ENCODE measurements at places on chromosomes 4 and X. TPM values are rescaled to one million over a fixed set of nuclear protein-coding genes. Genes with fewer than 3 reads are reported as not detected.
A peak's percentile ranks its signal among the peaks of the same experiment; 100 is the strongest.

- peaks cover 15% of the 10 kb centered on the region for H3K4me1 ChIP-seq
- no peaks in the 10 kb centered on the region for H3K36me3 ChIP-seq
- H3K27me3 ChIP-seq, result peaks cover 7% of the 10 kb centered on the region
- DNase-seq, result no peak
- peak overlapping the region; percentile 55 for H3K27ac ChIP-seq
- H3K4me3 ChIP-seq, result no peak overlapping the region
These were observed 110.1 kb upstream of the VEGFC start for GRCh38 chr4:176902710-176903323.

DNA sequence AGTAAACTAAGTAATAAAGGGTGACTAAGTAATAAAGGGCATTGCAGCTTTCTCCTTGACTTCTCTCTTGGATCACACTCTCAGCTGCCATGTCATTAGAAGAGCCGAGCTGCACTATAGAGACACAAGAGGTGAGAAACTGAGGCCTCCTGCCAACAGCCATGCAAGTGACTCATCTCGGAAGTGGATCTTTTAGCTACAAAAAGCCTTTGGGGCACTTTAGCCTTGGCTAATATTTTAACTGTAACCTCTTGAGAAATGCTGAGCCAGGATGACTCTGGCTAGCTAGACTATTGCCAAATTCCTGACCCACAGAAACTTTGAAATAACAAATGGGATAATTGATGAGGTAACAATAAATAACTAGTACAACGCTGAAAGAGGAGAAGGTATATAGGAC is 1.5 kb upstream of the NEIL3 start:
- H3K4me1 ChIP-seq, result peaks cover 35% of the 10 kb centered on the region
- peak overlapping the region; percentile 30 for H3K4me3 ChIP-seq
- H3K36me3 ChIP-seq, result peaks cover 6% of the 10 kb centered on the region
- no peaks in the 10 kb centered on the region for H3K27me3 ChIP-seq
- no peak for DNase-seq

DNA sequence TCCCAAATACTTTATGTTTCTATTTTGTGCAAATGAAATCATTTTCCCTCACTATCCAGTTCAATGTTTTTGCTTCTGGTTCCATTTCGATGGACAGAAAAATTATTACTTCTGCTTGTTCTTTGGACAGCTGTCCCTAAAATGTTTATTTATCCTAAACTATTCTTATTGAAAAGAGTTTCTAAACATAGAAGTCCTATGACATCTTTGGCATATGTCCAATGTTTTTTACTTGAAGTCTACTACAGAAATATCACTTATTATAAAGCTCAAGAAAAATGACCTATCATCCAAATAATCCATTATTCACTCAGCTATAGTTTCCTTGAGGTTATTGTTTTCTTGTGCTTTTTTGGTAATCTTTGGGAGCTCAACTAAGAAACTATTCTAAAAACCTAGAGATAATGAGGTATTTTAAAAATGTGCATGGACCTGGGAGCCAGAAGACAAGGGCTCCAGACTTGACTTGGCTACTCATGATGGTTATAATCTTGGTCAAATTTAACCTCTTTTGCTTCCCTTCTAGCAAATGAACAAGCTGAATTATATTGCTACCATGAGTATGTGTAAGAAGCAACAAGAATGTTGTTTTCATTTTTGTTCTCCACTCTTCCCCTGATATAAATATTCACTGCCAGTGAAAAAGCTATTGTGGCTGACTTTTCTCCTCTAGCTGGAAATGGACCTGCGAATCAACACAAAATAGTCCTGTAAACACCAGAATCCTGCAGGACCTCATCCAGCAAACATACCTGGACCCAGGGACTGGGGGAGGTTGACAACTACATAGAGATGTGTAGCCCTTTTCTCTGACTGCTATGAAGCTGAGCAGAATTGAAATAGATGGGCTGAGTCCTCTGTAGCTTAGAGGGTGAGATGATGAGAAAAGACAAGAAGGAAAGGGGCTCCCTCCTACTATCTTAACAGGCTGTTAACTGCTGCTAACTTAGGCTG is 137.4 kb downstream of the FRYL start:
- peaks cover 9% of the 10 kb centered on the region for H3K4me1 ChIP-seq
- H3K36me3 ChIP-seq, result peaks cover 11% of the 10 kb centered on the region
- H3K27ac ChIP-seq, result no peak overlapping the region
- H3K27me3 ChIP-seq, result no peaks in the 10 kb centered on the region
- no peak for DNase-seq

GRCh38 chr4:146053891-146054290 is 115.3 kb upstream of the ZNF827 start:
- DNase-seq, result no peak
- H3K27ac ChIP-seq, result no peak overlapping the region
- no peaks in the 10 kb centered on the region for H3K27me3 ChIP-seq
- H3K4me1 ChIP-seq, result peaks cover 2% of the 10 kb centered on the region

- H3K36me3 ChIP-seq, result no peaks in the 10 kb centered on the region
- no peak overlapping the region for H3K4me3 ChIP-seq
- H3K27ac ChIP-seq, result no peak overlapping the region
- H3K4me1 ChIP-seq, result no peaks in the 10 kb centered on the region
These were observed 55.0 kb downstream of the PAPSS1 start for GRCh38 chr4:107665001-107665400.

DNA sequence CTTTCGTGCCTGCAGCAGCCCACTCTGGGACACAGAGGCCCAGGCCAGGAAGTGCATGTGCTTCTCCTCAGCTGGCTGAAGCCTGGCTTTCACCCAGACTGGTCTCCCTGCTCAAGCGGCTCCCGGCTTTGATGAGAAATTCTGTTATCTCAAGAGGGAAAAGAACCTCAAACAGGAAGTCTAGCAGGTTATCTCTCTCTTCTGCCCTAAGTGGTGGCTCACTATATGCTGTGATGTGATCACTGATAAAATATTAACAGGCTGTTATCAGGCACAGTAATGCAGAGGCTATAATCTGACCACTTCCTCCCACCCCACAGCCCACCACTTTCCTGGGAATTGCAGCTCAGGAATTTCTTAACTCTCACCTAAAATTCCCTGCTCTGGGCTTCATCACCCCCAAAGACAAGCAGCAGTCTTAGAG is 13.3 kb downstream of the CLDN2 start:
- DNase-seq, result no peak
- no peak overlapping the region for H3K27ac ChIP-seq
- no peaks in the 10 kb centered on the region for H3K27me3 ChIP-seq
- no peaks in the 10 kb centered on the region for H3K4me1 ChIP-seq
- no peaks in the 10 kb centered on the region for H3K36me3 ChIP-seq

- no peaks in the 10 kb centered on the region for H3K4me1 ChIP-seq
- H3K36me3 ChIP-seq, result no peaks in the 10 kb centered on the region
- peak; percentile 16 for DNase-seq
- peaks cover 22% of the 10 kb centered on the region for H3K27me3 ChIP-seq
- H3K27ac ChIP-seq, result no peak overlapping the region
These were observed 16.3 kb upstream of the DRD5 start for GRCh38 chr4:9765091-9765490.

- H3K27ac ChIP-seq, result peak overlapping the region; percentile 94
- peak; percentile 39 for DNase-seq
- H3K27me3 ChIP-seq, result no peaks in the 10 kb centered on the region
- H3K4me1 ChIP-seq, result peaks cover 41% of the 10 kb centered on the region
These were observed 695 bp downstream of the MTM1 start for GRCh38 chrX:150569155-150569477.

- peaks cover 8% of the 10 kb centered on the region for H3K27me3 ChIP-seq
- H3K4me3 ChIP-seq, result no peak overlapping the region
- H3K4me1 ChIP-seq, result no peaks in the 10 kb centered on the region
- H3K36me3 ChIP-seq, result no peaks in the 10 kb centered on the region
These were observed 127.9 kb downstream of the SLC39A8 start for GRCh38 chr4:102217345-102217744.

GRCh38 chr4:148539387-148539786 is 97.2 kb upstream of the NR3C2 start:
- peaks cover 5% of the 10 kb centered on the region for H3K4me1 ChIP-seq
- no peak overlapping the region for H3K4me3 ChIP-seq
- no peaks in the 10 kb centered on the region for H3K36me3 ChIP-seq
- no peaks in the 10 kb centered on the region for H3K27me3 ChIP-seq
- no peak for DNase-seq

- no peak overlapping the region for H3K4me3 ChIP-seq
- H3K27me3 ChIP-seq, result no peaks in the 10 kb centered on the region
These were observed 85.0 kb upstream of the SORBS2 start for GRCh38 chr4:185896817-185897488.

FAM193A gene
- 31.2 TPM for total RNA-seq

FRMPD3 gene
- total RNA-seq, result not detected

GC gene
- total RNA-seq, result not detected

APELA gene
- total RNA-seq, result not detected

FOXO4 gene
- 11.6 TPM for total RNA-seq

Measured in activated T-helper 2 cell treated with anti-CD3 and anti-CD28 coated beads, Interferon-gamma antibody, Interleukin-2, Interleukin-4, amounts not matched to agents 10 μg/mL and 5 μg/mL and 100 μg/mL, durations not matched to agents 14 hours and 24 hours and 36 hours (primary cell).